Activated T-cell treated with anti-CD3 and anti-CD28 coated beads for 4 hours (primary cell): ENCODE measurements at places on chromosomes 5 and 9.

GRCh38 chr9:82553654-82554366 is 509.1 kb downstream of the RASEF start:
- DNase-seq: no peak

GRCh38 chr9:2337131-2337530 is 284.5 kb upstream of the VLDLR start:
- no peak for DNase-seq

- DNase-seq: no peak
Measured at GRCh38 chr5:40776658-40776977, 20.9 kb upstream of the TTC33 start.

DNA sequence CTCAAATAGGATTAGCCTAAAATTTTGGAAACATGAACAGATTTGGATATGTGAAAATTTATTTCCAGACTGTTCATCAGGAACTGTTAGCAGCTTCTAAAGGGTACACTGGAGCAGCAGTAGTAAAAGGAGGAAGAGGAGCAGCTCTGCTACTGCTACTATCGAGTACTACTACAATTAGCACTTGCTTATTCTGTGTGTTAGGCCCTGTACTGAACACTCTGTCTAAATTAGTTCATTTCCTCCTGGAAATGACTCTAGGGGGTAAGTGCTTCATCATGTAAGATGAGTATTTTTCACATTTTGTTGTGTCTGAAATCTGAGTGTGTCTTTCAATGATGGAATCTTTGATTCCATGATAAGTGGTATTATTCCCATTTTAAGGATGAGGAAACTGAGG is 9.8 kb downstream of the CD274 start:
- no peak for DNase-seq

DNA sequence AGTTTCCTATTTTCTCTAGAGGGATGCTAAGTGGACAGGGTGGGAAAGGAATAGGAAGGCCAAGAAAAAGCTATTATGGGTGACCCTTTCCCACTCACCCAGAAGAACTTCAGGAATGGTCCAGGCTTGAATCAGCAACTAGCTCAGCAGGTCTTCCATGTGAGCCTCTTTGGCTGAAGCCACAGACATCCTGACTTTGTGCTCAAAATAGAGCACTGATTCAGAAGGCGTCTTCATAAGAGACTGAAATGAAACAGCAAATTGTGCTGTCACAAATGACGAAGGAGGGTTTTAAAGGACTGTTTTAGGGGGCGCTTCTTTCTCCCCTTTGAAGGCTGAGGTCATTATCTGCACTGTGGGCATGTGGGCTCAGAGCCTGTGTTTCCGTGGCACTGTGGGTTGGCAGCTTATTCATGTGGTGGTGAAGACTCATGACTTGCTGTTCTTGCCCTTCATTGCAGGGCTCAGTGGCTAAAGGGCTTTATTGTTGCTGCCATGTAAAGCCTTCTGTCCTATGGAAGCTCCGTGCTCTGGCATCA is 65.8 kb upstream of the NFIL3 start:
- DNase-seq: no peak

DNA sequence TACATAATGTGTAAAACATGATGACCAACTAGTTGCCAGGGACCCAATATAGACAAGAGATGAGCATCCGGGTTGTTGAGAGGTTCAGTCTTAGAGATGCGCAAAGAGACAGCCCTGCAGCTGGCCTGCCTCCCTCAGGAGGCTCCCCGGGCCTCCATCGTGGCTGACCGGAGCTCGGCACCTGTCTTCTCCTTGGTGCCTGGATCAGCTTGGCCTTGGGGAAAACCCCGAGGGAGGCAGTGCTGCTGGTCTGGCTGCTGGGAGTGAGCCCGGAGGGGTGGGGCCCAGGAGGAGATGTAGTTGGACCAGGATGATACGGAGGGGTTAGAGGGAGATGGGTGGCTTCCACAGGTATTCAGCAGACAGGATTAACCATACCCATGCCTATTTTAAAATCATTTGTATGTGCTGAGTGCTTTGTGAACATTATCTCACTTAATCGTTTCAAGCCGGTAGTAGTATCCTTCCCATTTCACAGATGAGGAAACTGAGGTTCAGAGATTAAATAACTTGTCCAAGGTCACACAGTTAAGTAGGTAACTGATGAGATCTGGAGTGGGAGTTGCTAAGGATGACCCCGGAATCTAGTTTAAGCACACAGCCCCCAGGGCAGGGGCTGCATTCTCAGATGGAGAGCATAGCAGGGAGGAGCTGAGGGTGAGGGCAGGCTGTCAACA is 173.8 kb downstream of the COL23A1 start:
- DNase-seq: no peak

DNA sequence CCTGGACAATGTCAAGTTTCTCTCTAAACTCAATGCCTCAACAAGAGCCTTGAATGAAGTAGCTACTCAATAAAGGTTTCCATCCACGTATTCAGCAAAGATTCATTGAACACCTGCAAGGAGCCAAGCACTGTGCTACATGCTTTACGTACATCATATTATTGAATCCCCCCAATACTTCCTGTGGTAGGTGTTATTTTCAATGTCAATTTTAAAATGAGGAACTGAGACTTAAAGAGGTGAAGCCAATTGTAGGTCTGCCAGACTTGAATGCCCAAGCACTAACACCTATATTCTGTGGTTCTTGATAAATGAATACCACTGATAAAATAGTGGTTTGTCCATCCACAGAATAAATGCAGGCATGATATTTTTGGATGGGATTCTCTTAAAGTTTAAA is 162.3 kb downstream of the DRD1 start:
- no peak for DNase-seq
